ENCODE measurements at places on chromosomes 12 and 14. TPM values are rescaled to one million over a fixed set of nuclear protein-coding genes. Genes with fewer than 3 reads are reported as not detected.

RNF212B gene
- total RNA-seq: not detected

PMCH gene
- not detected for total RNA-seq

ITGB7 gene
- total RNA-seq: 32.5 TPM

DIP2B gene
- total RNA-seq: 27.8 TPM

RGS6 gene
- not detected for total RNA-seq

ACOT6 gene
- total RNA-seq: not detected

PTPRO gene
- 0.25 TPM for total RNA-seq

TGFB3 gene
- 4.4 TPM for total RNA-seq

CLEC2A gene
- not detected for total RNA-seq

All from activated naive CD4-positive, alpha-beta T cell treated with anti-CD3 and anti-CD28 coated beads for 36 hours (primary cell).